ENCODE measurements at places on chromosomes 16 and 17.

GRCh38 chr16:59113004-59113670 lies 379.0 kb upstream of the GOT2 start:
- no peaks in the 10 kb centered on the region for H3K36me3 ChIP-seq
- no peaks in the 10 kb centered on the region for H3K4me1 ChIP-seq
- no peak for DNase-seq
- no peaks in the 10 kb centered on the region for H3K27me3 ChIP-seq
- H3K27ac ChIP-seq = no peak overlapping the region

GRCh38 chr16:14005335-14005734 lies 65.8 kb upstream of the MRTFB start:
- peaks cover 28% of the 10 kb centered on the region for H3K4me1 ChIP-seq
- H3K36me3 ChIP-seq = no peaks in the 10 kb centered on the region
- no peaks in the 10 kb centered on the region for H3K27me3 ChIP-seq
- H3K27ac ChIP-seq = peak overlapping the region; percentile 76
- no peak for DNase-seq

DNA sequence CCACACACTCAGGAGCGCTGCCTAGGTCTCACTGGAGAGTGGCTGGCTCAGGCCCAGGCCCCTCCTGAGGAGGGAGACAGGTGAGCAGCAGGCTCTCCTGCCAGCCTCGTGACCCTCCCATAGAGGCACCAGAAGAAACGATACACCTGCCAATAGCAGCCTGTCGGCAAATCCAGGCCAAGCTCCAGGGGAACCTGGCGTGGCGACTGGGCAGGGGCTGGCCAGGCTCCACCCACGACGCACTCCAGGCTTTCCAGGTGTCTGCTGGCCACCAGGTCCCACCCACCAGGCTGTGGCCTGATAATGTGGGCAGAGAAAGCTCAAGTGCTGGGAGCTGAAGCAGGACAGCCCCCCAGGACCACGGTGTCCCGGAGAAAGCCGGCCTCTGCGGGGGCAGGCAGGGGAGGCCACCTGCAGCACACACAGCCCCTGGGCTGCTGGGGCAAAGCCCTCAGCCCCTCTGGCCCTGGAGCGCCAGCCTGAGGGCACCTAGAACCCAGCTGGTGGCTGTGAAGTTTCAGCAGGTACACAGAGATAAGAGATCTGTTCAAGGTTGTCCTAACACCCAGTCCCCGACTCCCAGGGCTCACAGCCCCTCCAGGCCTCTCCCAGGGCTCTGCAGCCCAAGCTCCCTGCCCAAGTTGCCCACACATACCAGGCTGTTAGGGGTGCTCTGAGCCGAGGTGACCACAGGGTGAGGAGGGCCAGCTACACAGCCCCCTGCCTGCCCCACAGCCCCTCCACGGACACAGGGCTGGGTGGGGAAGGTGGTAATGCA lies 2.4 kb downstream of the PGAP6 start:
- DNase-seq = no peak
- H3K27me3 ChIP-seq = no peaks in the 10 kb centered on the region
- no peak overlapping the region for H3K27ac ChIP-seq
- peaks cover 30% of the 10 kb centered on the region for H3K4me1 ChIP-seq

DNA sequence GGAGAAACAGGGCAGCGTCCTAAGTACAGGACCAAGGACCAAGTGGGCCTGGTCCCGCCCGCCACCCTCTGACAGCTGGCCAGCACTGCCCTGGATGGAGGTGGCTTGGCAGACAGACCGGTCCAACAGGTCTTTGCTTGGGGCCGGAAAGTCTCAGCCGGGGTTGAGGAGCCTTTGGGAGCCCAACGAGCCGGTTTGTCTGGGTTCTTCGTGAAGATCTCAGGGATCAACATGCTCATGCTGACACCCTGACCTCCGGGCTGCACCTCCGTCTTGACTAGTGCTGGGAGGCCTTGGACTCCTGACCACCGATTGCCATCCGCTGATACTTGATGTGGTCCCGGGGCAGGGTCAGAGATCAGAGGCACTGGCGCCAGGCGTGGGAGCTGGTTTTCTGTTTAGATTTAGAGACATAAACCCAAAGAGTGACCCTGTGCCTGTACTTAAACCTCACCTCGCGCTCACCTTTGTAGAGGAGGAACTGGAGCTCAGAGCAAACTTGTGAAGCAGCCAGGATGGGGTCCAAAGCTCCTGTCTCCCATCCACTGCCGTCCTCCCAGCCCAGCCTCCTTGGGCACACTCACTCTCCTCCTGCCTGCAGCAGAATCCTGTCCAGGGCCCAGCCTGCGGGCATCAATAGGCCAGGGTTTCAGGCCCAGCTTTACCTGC lies 92.1 kb upstream of the GSE1 start:
- H3K27ac ChIP-seq = no peak overlapping the region
- no peak for DNase-seq
- no peak overlapping the region for H3K4me3 ChIP-seq
- no peaks in the 10 kb centered on the region for H3K27me3 ChIP-seq
- H3K36me3 ChIP-seq = no peaks in the 10 kb centered on the region

DNA sequence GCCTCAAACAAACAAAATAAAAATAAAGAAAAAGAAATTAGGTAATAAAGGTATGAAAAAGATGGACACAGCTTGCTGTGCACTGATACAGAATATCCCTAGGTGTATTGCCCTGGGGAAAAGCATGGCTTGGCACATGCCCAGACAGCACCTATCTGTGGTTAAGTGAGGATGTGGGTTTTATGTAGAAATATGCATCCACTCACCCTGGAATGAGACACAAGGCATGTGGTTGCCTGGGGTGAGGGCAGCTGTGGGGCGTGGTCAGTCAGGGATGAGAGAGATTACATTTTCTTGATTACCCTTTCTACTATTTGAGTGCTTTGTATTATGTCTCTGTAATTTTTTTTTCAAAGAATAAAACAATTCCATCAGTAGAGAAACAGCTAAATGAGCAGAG lies 6.9 kb downstream of the PLLP start:
- no peak for DNase-seq
- peak overlapping the region; percentile 79 for H3K27ac ChIP-seq
- no peaks in the 10 kb centered on the region for H3K27me3 ChIP-seq
- no peak overlapping the region for H3K4me3 ChIP-seq

GRCh38 chr16:48558371-48558841 lies 51.6 kb downstream of the N4BP1 start:
- H3K27me3 ChIP-seq = no peaks in the 10 kb centered on the region
- no peak for DNase-seq
- peak overlapping the region; percentile 40 for H3K4me3 ChIP-seq
- peaks cover 87% of the 10 kb centered on the region for H3K4me1 ChIP-seq
- peak overlapping the region; percentile 66 for H3K27ac ChIP-seq

GRCh38 chr17:17424552-17424951 lies 52.2 kb upstream of the MED9 start:
- H3K27me3 ChIP-seq = peaks cover 8% of the 10 kb centered on the region
- no peak overlapping the region for H3K4me3 ChIP-seq
- DNase-seq = no peak
- no peak overlapping the region for H3K27ac ChIP-seq
- H3K36me3 ChIP-seq = no peaks in the 10 kb centered on the region

GRCh38 chr16:85856079-85856478 lies 42.9 kb upstream of the IRF8 start:
- no peak for DNase-seq
- peaks cover 43% of the 10 kb centered on the region for H3K27me3 ChIP-seq
- no peak overlapping the region for H3K4me3 ChIP-seq
- H3K4me1 ChIP-seq = no peaks in the 10 kb centered on the region
- no peak overlapping the region for H3K27ac ChIP-seq
- H3K36me3 ChIP-seq = no peaks in the 10 kb centered on the region

DNA sequence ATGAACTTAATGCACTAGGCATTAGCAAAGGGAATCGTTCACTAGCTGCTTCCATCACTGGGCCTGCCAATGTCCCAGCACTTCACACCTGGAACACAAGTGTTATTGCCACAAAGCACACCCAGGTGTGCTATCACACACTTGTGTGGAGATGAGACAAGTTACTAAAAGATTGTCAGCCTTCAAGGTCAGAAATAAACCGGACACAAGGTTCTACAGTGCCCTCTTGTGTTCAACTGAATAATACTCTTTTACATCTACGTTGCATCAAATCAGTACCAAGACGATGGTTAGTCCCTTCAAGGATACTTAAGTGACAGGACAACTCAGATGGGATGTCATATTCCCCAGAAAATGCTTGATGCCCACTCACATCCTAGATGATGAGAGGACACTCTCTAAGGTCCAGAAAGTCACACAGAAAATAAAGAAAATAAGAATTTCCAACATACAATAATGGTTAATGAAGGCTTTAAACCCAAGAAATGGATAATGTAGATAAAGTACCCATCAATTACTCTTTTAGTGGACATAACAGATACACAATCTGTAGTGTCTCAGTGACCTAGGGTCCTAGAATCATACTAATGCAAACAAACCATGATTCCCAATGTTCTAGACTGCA lies 16.4 kb upstream of the GLG1 start:
- peaks cover under 1% of the 10 kb centered on the region for H3K4me1 ChIP-seq
- H3K27me3 ChIP-seq = no peaks in the 10 kb centered on the region
- H3K36me3 ChIP-seq = peaks cover 20% of the 10 kb centered on the region
- H3K27ac ChIP-seq = no peak overlapping the region
- DNase-seq = no peak

GRCh38 chr17:18138065-18138749 lies 29.7 kb downstream of the MYO15A start:
- H3K4me3 ChIP-seq = no peak overlapping the region
- H3K36me3 ChIP-seq = no peaks in the 10 kb centered on the region
- DNase-seq = no peak

DNA sequence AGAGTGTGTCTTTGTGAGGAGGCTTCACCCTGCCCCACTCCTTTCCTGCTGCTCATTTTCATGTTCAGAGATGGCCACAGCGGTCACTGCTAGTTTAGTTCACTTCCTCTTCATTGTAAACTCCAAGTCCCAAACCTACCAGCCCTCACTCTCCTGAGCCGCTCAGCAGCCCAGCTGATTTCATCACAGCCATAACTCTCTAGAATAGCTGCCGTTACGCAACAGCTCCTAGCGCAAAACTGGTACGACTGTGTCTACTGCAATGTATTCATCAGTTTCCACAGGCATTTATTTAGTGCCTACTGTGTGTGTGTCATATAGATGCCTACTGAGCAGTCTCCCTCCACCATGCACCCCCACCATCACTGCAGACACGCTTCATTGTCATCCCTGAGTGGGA lies 233.5 kb upstream of the RPL38 start:
- H3K4me1 ChIP-seq = no peaks in the 10 kb centered on the region
- no peak overlapping the region for H3K27ac ChIP-seq
- H3K27me3 ChIP-seq = no peaks in the 10 kb centered on the region
- no peaks in the 10 kb centered on the region for H3K36me3 ChIP-seq
- no peak overlapping the region for H3K4me3 ChIP-seq

GRCh38 chr17:50122945-50123344 lies 7.0 kb downstream of the SAMD14 start:
- DNase-seq = no peak
- H3K4me3 ChIP-seq = no peak overlapping the region
- no peaks in the 10 kb centered on the region for H3K27me3 ChIP-seq
- H3K36me3 ChIP-seq = no peaks in the 10 kb centered on the region
- peaks cover 5% of the 10 kb centered on the region for H3K4me1 ChIP-seq
- no peak overlapping the region for H3K27ac ChIP-seq

- no peak overlapping the region for H3K4me3 ChIP-seq
- no peaks in the 10 kb centered on the region for H3K27me3 ChIP-seq
- peaks cover 92% of the 10 kb centered on the region for H3K36me3 ChIP-seq
Observed at GRCh38 chr17:80950466-80951120, 41.0 kb upstream of the CHMP6 start.

- no peaks in the 10 kb centered on the region for H3K27me3 ChIP-seq
- no peak for DNase-seq
- no peak overlapping the region for H3K4me3 ChIP-seq
- no peaks in the 10 kb centered on the region for H3K36me3 ChIP-seq
- H3K27ac ChIP-seq = peak overlapping the region; percentile 70
Observed at GRCh38 chr17:80187090-80187489, 17.3 kb downstream of the CARD14 start.

DNA sequence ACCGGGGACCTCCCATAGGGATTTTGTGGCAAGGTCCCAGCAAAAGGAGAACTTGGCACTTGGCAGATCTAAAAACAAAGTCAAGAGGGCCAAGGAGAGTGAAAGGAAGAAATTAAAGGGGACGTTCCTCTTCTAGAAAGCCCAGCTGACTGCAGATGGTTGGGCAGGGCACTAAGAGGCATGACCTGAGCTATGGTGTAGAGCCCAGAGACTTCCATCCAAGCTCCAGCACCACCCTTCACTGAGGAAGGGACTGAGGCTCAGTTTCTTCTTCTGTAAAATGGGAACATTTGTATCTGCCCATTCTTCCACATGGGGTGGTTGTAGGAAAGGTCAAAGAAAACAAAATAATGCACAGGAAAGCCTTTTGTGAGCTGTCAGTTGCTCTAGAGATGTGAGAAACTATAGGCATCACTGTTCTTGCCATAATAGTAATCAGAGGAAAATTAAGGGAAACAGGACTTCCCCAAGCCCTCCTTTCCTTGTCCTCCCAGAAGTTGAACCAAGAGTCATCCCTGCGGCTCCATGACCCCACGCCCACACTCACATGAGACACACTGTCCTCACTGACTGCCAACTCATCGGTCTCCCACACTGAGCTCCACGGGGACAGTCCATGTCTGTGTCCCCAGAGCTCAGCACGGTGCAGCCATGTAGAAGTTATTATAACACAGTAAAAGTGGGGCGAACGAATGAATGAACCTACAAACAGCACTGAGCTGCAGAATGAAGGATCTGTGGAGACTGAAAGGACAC lies 10.4 kb downstream of the CD300LF start:
- H3K4me3 ChIP-seq = no peak overlapping the region
- H3K27me3 ChIP-seq = no peaks in the 10 kb centered on the region
- no peak for DNase-seq
- H3K4me1 ChIP-seq = no peaks in the 10 kb centered on the region
- no peak overlapping the region for H3K27ac ChIP-seq
- H3K36me3 ChIP-seq = no peaks in the 10 kb centered on the region

DNA sequence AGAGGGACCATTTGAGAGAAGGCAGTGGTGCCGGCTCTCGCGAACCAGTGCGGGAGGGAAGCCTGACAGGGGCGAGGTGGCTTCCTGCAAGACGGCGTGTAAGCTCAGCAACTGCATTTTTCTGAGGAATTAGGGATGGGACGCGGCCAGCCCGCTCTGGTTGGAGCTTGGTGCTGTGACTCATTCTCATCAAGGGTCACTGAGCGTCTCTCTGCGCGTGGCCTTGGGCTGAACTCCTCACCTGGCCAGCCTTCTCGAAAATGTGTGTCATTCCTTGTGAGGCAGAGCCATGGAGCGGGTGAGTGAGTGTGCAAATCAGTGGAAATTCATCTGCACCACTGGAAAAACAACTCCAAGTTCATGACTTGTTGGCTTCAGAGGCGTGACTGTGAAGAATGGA lies 52.8 kb downstream of the NTN1 start:
- no peaks in the 10 kb centered on the region for H3K36me3 ChIP-seq
- H3K4me1 ChIP-seq = peaks cover 78% of the 10 kb centered on the region
- no peak overlapping the region for H3K4me3 ChIP-seq
- H3K27ac ChIP-seq = peak overlapping the region; percentile 90
- H3K27me3 ChIP-seq = no peaks in the 10 kb centered on the region

- no peaks in the 10 kb centered on the region for H3K27me3 ChIP-seq
- H3K27ac ChIP-seq = no peak overlapping the region
- H3K36me3 ChIP-seq = no peaks in the 10 kb centered on the region
- DNase-seq = no peak
- H3K4me3 ChIP-seq = no peak overlapping the region
Observed at GRCh38 chr16:48381201-48381600, 4.0 kb downstream of the SIAH1 start.

- no peak for DNase-seq
- no peaks in the 10 kb centered on the region for H3K36me3 ChIP-seq
- H3K27me3 ChIP-seq = no peaks in the 10 kb centered on the region
- no peak overlapping the region for H3K4me3 ChIP-seq
- no peak overlapping the region for H3K27ac ChIP-seq
- H3K4me1 ChIP-seq = no peaks in the 10 kb centered on the region
Observed at GRCh38 chr16:20402651-20403050, 1.9 kb downstream of the PDILT start.

All from esophagus squamous epithelium (tissue), 5 donors.